ENCODE measurements at places on chromosomes 6 and 20.

DNA sequence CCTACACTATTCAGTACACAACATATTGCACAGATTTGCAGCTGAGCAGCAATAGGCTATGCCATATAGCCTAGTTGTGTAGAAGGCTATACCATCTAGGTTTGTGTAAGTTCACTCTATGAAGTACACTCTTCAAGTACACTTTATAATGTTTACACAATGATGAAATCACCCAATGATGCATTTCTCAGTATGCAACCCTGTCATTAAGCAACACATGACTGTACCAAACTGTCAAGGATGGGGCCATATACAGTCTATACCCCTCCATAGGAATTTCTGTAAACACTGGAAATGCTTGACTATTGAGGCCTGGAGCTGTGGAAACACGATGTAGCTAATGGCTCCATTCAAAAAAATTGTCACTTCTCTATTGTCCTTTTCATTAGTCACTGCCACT is 535.4 kb downstream of the EPM2A start:
- DNase-seq: no peak

DNA sequence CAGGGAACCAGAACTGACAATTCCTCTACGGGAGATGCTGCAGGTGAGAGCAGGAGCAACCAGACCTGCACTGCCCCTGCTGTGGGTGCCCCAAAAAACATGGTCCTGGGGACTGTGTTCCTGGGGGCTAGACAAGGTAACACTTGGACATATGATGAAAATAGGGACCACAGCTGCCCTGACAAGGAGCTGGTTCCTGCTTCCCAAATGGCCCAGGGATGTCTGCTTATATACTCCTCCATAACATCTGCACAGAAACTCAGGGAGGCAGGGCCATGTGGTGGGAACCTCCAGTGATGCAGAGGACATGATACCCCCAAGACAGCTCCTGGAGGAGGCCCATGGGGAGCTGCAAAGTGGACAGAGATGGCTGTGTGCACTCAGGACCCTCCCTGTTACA is 19.8 kb downstream of the HLA-F start:
- DNase-seq: no peak

DNA sequence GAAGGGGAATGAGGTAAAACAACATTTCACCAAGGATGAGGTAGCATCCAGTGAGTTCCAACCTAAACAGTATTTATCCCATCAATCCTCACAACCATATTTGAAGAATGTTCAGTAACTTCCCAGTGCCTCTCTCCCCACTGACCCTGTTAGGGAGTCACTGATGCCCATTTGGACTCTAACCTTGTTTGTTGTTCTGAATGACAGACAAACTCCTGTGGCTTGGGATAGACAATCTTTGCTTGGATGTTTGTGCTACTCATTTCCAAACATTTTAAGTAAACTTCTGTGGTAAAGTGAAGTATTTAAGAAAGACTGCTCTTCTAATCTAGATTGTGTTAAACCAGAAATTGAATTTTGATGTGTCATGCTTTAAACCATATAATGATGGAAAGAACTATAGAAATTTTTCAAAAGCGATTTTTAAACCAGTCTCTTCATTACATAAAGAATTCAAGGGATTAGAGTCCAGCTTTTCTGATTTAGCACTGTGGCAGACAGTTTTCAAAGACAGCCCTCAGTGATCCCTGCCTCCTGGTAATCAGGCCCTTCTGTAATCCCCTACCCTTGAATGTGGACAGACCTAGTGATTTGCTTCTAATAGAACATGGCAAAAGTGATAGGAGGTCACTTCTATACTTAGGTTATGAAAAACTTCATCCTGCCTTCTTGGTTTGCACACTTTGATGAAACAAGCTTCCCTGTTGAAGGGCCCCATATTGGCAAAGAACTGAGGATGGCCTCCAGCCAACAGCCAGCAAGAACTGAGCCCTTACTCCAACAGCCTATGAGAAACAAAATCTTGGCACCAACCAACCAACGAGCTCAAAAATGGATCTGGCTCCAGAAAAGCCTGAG is 191.6 kb downstream of the DST start:
- DNase-seq: no peak

DNA sequence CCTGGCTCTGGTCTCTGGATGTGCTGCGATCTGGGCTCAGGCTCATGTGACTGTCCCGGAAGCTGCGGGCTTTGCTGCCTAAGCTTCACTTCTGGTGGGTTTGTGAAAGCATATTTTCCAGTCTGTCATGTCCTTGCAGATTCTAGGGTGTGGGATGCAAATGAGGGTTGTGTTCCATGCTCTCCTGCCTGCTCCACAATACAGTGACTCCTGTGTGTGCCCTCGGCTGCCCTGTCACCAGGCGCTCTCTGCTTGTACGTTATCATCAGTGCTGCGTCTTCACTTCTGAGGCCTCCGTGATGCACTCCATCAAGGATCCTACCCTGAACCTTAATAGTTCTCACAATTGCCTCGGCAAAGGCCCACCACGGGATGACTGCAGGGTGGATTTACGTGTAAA is 84.2 kb downstream of the TTLL2 start:
- DNase-seq: no peak

DNA sequence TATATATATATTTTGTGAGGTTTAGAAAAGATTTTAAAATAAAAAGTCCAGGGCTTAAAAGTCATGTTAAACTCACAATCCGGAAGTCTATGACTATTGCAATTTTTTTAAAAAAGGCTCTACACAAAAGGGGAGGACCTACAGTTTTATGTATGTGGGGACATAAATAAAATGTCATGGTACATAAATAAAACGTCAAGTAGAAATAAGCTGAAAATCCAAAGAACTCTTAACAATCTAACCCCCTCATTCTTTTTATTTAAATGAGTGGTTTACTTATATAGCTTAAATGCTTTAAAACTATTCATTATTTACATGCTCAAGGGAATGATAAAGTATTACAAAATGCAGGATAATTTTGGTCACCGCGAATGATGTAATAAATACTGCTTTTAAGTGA is 36.2 kb downstream of the STX7 start:
- no peak for DNase-seq

DNA sequence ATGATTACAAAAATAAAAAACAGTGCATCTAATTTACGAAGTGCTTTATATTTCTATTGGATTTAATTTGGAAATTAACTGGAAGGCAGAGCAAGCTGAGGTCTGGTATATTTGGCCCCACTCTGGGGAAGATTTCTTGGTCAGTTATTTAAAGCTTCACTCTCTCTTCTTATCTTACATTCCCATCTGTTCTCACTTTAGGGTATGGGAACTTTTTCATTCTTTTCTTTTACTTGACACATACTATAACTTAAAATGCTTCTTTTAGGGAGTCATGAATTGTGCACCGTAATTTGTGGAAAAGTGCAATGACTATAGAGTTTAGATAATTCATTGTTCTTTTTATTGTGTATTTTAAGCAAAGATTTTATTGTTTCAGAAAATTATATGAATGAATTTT is 170.4 kb downstream of the BCKDHB start:
- peak; percentile 24 for DNase-seq

DNA sequence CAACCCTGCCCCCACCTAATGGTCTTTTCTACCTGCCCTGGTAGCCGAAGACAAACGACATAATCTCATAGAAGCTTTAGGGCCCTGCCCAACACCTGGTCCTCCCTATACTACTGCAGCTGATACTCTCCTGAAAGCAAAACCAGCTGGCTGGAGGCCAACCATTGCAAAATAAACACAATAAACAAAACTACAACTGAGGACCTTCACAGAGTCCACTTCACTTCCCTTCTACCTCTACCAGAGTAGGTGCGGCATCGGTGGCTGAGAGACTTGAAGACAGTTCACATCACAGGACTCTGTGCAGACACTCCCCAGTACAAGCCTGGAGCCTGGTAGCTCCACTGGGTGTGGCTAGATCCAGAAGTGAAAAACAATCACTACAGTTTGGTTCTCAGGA is 476.2 kb downstream of the MMUT start:
- no peak for DNase-seq

DNA sequence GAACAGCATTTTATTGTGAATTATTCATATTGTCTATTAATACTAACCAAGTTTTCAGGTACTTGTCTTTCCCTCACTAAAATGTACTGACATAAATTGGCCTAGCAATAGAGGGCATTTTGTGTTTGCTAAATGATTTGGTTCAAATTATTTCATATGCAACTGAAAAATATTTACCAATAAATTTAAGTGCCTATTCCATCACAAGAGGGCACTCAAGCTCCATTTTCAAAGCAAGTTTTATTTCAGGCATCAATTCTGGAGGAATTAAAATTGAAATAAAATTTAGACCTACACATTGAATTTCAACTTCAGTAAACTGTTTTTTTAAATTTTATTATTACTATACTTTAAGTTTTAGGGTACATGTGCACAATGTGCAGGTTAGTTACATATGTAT is 114.3 kb upstream of the SYNCRIP start:
- DNase-seq: peak; percentile 15

DNA sequence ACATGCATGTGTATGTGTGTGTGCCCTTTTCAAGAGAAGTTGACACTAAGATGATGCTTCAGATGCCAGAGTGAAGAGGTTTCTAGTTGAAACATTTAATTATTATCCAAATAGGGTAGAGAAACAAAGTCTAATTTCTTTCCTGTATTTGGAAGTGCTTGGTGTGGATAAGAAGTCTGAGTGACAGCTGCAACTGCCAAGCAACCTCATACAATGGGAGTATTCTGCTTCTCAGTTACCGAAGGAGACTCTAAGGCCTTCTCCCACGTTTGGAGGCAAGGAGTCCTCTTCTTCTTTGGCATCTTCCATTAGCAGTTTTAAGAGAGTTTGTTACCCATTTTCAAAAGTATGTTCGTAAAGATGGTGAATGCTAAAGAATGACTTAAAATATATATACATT is 82.4 kb downstream of the HDGFL1 start:
- no peak for DNase-seq

DNA sequence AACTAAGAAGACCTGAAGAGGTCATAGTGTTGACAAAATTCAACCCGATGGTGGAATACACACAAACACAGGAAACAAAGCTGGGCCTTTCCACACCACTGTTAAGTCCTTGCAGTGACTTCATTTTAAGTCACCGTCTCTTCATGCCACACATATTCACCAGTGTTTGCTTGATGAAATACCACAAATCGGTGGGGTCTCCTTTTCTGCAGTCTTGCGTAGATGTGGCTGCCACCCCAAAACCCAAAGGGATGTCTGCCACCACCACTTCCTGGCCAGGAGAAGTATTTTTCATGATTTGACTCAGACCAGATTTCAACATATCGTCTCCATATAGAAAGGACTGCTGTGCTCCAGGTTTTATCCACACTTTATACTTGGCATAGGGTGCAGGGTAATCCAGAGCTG is 11.0 kb upstream of the COL10A1 start:
- no peak for DNase-seq

DNA sequence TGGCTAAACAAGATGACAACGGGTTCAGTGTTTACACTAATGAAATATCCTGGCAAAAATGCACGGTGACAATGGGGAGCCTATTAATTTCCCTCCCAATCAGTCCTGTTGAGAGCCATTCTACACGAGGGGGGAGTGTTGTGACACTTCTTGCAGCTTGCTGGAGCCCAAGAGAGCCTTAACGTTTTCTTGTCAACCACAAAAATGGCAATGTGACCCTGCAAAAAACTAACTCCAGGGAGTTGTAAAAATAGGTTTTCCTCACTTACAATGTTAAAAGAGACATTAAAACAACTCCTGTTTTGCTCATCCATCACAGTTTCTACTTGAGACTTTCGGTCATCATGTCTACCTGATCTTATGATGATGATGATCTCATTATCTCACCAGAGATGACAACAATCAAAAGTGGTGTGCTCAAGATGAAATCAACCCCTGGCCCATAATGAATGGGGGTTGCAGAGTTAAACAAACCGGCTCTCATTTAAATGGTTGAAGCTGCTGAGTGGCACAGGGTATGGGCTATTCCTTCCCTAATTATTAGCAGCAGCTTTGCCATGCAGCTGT is 57.9 kb downstream of the GJA10 start:
- no peak for DNase-seq

GRCh38 chr6:2274981-2275891 is 29.8 kb upstream of the GMDS start:
- no peak for DNase-seq

DNA sequence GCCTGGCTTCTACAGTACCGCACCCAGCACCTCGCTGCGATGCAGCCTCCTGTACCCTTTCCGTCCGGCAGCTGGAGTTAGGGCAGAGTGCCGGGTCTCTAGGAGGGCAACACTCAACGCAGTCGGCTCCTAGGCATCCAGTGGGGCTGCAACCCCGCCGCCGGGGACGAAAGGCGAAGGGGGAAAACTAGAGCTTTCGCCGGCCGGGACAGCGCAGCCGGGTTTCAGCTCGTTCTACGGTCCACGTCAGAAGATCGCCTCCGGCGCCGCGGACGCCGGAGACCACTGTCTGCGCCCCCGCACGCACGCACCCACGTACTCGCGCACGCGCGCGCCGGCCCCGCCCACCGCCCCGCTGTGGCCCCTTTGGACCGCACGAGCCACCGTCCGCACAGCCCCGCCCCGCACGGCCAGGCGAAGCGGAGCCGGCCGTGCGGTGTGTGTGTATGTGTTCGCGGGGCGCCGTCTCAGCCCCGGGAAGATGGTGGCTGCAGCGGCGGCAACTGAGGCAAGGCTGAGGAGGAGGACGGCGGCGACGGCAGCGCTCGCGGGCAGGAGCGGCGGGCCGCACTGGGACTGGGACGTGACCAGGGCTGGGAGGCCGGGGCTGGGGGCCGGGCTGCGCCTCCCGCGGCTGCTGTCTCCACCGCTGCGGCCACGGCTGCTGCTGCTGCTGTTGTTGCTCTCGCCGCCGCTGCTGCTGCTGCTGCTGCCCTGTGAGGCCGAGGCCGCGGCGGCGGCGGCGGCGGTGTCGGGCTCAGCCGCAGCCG is at the start of gene ATRN:
Gene ATRN (plus strand): TSS at position 392 of the 770 bp plus-strand sequence. CDS start 90 bp downstream, at position 482.
- DNase-seq: peak; percentile 81

GRCh38 chr6:150313781-150314180 is 55.0 kb upstream of the IYD start:
- DNase-seq: peak; percentile 40

GRCh38 chr20:58760856-58761255 is 68.3 kb downstream of the NPEPL1 start:
- no peak for DNase-seq

DNA sequence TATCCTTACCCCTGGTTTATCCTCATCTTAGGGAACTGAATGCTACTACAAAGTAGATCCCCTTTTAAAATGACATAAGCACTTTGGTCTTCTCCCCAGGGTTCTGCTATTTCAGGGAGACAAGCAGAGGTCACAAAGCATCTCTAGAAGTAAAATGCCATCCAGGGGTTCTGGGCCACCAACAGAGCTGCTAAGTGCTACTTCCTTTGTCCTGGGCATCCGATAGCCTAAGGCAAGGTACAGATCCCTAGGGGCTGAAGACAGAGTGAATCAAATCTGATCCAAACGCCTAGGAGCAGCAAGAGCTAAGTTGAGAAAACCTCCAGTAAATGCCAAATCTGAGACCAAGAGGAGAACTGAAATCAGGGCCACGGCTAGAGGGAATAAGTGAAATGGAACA is 161.2 kb downstream of the PTPRT start:
- no peak for DNase-seq

DNA sequence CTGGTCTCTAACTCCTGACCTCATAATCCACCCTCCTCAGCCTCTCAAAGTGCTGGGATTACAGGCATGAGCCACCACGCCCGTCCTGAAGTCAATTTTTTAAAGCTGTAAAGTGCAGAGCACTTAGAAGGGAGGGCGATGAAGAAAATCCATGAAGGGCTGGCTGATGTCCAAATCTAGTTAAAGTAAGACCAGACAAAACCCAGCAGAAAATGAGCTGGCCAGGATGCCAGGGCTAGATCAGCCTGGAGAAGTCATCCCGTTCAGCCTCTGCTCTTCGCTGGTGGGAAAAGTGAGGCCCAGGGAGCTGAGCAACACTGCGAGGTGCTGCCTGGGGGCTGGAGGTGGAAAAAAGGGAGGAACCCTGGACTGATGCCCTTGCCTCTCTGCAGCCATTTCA is 3.1 kb downstream of the BPIFB4 start:
- DNase-seq: no peak

GRCh38 chr6:122222761-122223160 is 176.7 kb upstream of the HSF2 start:
- no peak for DNase-seq

All from NCI-H2171 treated with DMSO at 0.1 percent for 48 hours (cell line).